Activated T-helper 1 cell treated with anti-CD3 and anti-CD28 coated beads, Interleukin-2, amount 50 U/mL, for 16 hours (primary cell): ENCODE measurements at places on chromosomes 1 and 21.

DNA sequence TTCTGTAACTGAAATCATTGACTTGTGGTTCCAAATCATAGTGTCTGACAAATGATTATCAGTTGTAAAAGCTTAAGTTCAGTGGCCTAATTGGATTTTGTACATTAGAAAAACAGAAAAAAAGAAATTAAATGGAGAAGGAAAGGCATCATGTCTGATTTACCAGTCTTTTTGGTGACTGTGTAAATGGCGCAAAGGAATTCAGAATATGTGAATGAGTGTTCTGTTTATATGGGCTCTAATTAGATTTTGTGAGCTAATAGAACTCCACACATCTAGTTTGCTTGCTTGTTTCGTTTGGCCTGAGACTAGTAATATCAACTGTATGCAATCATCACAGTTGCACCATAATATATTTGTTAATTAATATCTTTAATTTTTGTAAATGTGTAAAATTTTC, 151.7 kb downstream of the PLA2G4A start:
- DNase-seq: no peak

DNA sequence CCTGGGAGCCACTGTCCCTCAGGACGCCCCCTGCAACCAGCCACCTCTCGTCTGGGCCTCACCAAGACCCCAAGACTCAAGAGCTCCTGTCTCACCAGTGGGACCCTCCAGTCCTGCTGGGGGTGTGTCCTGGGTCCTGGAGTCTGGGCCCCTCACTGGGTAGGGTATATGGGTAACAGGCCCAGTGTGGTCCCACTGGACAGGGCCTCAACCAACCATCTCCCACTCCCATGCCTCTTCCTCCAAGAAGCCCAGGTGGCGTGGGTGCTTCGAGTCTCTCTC, 725 bp upstream of the VWA1 start:
- DNase-seq: no peak

- DNase-seq: no peak
Measured at GRCh38 chr1:2592672-2593071, 6.1 kb downstream of the PRXL2B start.

GRCh38 chr21:15219894-15220293, 155.1 kb upstream of the NRIP1 start:
- DNase-seq: no peak

- no peak for DNase-seq
Measured at GRCh38 chr1:6003568-6004411, 11.6 kb upstream of the NPHP4 start.

DNA sequence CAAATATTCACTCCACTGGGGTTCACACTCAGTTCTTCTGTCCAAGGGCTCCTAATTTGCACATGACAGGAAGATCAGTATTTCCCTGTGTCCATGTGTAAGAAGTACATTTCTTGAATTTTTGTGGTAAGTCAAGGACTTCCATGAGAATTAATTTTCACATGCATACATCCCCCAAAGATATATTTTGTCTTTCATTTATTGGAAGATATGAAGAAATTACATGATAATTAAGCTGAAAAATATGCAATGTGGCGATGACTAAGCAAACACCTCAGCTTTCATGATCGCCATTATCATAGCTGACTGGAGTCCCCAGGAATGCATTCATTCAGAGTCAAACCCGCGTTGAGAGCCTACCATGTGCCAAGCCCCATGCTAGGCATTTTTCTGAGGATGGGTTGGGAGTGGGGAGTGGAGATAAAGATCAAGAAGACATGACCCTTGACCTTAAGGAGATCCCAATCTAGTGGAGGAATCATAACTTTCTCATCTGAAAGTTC, 104.6 kb upstream of the F3 start:
- no peak for DNase-seq

- no peak for DNase-seq
Measured at GRCh38 chr1:88983791-88984559, 8.5 kb downstream of the KYAT3 start.
